Stimulated activated effector memory CD8-positive, alpha-beta T cell treated with anti-CD3 and anti-CD28 coated beads, Interleukin-12 subunit alpha, Interleukin-12 subunit beta, amount 100 ng/mL, for 72 hours (primary cell): ENCODE measurements at places on chromosomes 1 and 21.

- no peak for DNase-seq
These were observed 1.2 kb downstream of the SLC37A1 start for GRCh38 chr21:42514883-42515228.

DNA sequence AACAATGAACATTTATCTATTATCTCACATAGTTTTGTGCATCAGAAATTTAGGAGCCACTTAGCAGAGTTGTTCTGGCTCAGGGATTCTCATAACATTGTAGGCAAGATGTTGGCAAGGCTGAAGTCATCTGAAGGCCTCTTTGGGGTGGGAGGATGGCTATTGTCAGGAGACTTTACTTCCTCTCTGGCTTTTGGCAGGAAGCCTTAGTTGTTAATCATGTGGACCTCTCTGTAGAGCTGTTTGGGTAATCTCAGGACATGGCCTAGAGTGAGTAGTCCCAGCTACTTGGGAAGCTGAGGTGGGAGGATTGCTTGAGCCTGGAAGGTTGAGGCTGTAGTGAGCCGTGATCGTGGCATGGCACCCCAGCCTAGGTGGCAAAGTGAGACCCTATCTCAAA lies 40.2 kb downstream of the RASAL2 start:
- no peak for DNase-seq

GRCh38 chr1:6815726-6816125 lies 30.5 kb downstream of the CAMTA1 start:
- DNase-seq, result no peak

GRCh38 chr1:51740652-51741051 lies 123.8 kb downstream of the OSBPL9 start:
- DNase-seq, result no peak

GRCh38 chr1:192866241-192866868 lies 57.5 kb downstream of the RGS2 start:
- DNase-seq, result no peak
